ENCODE measurements at places on chromosomes 5 and 9.

GRCh38 chr9:129864991-129865647, 29.9 kb downstream of the USP20 start:
- DNase-seq: no peak

- no peak for DNase-seq
Measured at GRCh38 chr5:143347046-143347445, 56.4 kb downstream of the NR3C1 start.

GRCh38 chr9:98451576-98451975, 196.1 kb upstream of the TBC1D2 start:
- no peak for DNase-seq

GRCh38 chr5:181260720-181261319, at the start of gene TRIM52:
TRIM52 (minus strand) TSS chr5:181261143; CDS start chr5:181260813, 330 bp downstream.
- peak; percentile 90 for DNase-seq

DNA sequence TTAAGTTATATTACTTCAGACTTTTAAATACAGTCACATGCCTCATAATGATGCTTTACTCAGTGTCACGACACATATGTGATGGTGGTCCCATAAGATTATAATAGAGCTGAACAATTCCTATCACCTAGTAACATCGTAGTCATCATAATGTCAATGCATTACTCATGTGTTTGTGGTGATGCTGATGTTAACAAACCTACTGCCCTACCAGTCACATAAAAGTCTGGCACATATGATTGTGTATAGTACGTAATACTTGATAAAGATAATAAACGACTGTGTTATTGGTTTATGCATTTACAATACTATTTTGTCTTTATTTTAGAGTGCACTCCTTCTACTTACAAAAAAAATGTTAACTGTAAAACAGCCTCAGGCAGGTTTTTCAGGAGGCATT, 103.7 kb downstream of the PAM start:
- DNase-seq: no peak

GRCh38 chr5:41707853-41708603, 162.2 kb downstream of the OXCT1 start:
- DNase-seq: no peak

- DNase-seq: no peak
Measured at GRCh38 chr5:36060420-36060887, 6.2 kb downstream of the UGT3A2 start.

DNA sequence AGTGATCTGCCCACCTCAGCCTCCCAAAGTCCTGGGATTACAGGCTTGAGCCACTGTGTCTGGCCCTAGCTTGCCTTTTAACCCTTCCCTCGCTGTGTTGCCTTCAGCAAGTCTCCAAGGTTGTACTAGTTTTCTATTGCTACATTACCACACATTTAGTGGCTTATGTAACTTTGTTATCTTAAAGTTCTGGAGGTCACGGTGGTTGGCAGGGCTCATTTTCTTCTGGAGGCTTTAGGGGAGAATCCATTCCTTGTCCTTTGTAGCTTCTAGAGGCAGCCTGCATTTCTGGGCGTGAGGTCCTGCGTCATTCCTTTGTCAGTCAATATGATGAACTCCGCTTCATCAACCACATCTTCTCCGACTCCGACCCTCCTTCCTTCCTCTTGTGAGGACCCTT, 2.9 kb upstream of the PRRC2B start:
- DNase-seq: no peak

- no peak for DNase-seq
Measured at GRCh38 chr9:123395689-123396511, 39.9 kb downstream of the CRB2 start.

DNA sequence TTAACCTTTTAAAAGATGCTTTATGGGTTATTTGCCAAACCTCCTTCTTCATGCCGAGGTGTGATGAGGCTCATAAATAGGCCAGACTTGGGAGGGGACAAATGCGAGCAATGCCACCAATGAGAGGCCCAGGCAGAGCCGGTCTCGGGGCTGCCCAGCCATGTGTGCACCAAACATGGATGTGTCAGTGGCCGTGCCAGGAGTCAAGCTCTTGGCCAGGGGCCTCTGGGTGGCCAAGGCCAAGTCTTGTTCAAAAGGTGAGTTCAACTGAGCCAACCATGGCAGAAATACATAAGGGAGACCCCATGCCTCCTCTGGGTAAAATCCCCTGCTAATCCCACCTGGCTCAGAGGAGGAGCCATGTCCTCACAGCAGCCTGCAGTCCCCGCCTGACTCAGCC, 10.9 kb upstream of the LCN15 start:
- no peak for DNase-seq

DNA sequence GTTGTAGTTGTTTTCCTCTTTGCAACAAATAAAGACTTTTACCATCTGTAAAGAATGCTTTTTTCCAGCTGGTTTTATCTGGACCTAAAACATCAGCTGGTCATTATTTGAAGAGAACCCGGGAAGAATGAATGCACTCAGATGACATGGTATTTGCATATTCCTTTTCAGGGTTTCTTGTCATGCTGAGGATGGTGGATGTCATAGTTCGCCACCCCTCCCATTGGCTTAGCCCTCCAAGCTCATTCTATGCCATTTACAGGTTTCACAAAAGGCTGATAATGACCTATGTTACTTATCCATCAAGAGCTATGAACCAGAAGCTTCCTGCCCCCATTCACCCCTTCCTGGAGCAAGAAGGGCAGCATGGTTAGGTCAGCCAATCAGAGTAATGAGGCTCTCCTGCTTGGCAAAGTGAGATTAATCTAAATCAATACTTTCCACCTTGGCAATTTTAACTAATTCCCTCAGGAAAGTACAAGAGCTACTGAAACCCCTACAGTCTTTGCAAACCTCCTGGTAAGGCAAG, 440.5 kb upstream of the TLE4 start:
- DNase-seq: no peak

GRCh38 chr9:75889977-75890471, 449 bp upstream of the PCSK5 start:
- DNase-seq: peak; percentile 4

DNA sequence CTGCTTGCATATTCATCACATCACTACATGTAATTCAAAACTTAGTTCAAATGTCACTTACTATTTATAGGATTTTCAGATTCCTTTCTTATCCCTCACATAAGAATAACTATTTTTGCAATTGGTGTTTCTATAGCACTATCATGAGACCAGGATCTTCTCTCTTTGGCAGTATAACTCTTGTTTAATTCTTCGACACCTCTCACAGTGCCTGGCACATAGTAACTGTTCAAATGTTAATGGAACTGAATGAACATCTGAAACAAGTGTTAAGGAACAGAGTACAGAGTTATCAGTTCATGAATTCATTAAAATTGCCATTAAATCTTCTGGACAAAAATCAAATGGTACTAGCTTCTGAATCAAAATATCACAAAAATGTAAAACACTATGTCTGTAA, 40.0 kb downstream of the FBXL17 start:
- no peak for DNase-seq

- no peak for DNase-seq
Measured at GRCh38 chr5:134530301-134531077, 5.0 kb downstream of the JADE2 start.

DNA sequence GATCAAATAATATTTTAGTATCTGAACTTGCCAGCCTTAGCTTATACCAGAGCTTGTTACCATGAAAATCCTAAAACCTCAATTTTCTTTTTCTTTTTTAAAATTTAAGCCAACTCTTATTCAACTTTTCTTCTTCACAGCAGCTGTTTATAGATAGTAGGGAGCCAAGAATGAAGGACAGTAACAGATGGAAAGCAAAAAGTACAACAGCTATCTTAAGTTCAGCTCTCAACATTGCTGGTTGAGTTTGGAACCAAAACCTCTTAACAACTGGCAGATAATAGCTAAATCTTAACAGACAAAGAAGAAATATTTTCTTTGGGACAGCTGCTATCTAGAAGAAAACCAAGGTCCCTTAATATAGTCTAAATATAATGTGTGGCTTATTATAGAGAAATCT, 74.7 kb downstream of the PJA2 start:
- no peak for DNase-seq

DNA sequence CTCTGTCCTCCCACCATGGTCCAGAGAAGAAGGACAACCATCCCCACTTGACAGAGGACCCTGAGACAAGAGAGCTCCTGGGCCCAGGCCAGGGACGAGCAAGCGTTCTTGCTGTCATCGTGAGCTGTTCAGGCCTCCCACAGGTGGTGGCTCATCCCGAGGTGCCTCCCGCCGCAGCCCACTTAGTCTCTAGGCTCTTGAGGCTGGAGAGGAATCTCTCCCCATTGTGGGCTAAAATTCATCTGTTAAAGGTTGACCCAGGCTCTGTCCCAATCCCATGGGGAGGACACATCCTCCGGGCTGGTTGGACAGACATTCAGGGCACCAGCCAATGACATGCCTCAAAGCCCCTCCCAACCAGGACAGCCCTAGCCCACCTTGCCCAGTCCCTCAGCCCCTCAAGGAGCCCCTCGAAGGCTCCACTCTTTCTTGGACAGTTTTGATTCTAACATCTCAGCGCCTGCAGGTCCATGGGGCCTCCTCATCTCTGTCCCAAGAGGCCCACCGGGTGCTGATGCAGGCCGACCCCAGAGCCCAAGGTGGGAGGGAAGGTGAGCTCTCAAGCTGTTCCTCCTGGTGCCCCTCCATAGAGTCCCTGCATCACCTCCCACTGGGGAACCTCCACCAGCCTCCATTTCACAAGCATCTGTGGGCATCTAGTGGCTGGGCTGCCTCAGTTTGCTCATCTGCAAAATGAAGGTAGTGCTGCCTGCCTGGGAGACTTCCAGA, 52.9 kb downstream of the BARX1 start:
- no peak for DNase-seq

Measured in activated naive CD8-positive, alpha-beta T cell treated with anti-CD3 and anti-CD28 coated beads, Interleukin-2, amount 50 U/mL, for 24 hours (primary cell).